ENCODE measurements at places on chromosomes 6 and 20.

- DNase-seq: no peak
Measured at GRCh38 chr6:160398674-160399271, 50.6 kb downstream of the SLC22A3 start.

GRCh38 chr6:45714006-45714730 is 301.5 kb downstream of the CLIC5 start:
- DNase-seq: no peak

- no peak for DNase-seq
Measured at GRCh38 chr6:80282913-80283554, 176.6 kb downstream of the BCKDHB start.

GRCh38 chr6:139172567-139172966 is 37.7 kb downstream of the HECA start:
- DNase-seq: no peak

DNA sequence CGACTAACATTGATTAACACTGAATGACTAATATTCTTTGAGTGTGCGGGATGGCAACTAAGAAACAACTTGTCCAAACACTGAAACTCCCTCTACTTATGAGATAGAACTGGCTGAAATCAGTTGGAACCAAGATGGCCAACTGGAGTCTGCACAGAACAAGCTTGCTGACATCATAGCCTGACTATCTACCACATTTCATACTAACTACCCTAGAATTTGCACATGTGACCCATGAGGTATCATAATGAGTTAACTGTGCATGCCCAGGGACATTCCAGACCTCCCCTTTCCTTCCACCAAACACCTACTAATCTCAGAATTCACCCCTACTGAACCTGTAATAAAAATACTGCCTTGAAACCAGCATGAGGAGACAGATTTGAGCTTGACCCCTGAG is 43.2 kb downstream of the PHIP start:
- no peak for DNase-seq

DNA sequence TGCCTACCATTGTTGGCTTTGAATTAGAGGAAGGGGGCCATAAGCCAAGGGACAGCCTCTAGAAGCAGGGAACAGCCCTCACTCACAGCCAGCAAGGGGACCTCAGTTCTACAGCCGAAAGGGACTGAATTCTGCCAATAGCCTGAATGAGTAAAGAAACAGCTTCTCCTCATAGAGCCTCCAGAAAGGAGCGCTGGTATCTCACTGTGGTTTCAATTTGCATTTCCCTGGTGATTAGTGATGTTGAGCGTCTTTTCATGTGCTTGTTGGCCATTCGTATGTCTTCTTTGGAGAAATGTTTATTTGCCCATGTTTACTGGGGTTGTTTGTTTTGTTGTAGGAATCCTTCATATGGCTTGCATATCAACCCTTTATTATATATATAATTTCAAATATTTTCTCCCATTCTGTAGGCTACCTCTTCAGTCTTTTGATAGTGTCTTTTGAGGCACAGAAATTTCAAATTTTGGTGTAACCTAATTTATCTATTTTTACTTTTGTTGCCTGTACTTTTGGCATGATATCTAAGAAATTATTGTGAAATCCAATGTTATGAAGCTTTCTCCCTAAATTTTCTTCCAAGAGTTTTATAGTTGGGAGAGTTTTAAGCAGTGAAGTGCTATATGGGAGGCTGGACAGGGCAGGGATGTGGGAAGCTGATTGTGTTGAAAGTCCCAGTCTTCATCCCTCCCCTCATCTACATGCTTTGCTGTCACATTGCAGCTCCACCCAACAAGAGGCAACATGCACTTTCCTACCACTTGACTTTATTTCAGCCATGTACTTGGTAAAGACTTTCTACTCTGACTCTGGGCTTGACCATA is 82.3 kb upstream of the SHLD1 start:
- no peak for DNase-seq

DNA sequence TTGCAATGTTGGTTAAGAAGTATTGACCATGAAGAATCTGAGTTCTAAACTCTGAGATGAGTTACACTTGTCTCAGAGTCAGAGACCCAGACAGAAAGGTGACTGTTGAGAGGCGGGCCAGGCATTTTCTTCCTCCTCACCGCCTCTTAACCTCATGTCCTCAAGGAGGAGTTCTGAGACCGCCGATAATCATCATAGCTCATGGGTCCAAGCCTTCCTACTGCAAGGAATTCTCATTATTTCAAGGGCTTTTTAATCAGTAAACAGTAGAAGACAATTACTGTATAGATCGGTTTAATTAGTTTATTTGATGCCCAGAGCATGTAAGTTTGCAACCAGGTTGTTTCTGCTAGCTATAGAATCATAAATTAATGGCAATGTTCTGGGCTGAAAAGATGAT is 382.4 kb upstream of the MMS22L start:
- DNase-seq: no peak

DNA sequence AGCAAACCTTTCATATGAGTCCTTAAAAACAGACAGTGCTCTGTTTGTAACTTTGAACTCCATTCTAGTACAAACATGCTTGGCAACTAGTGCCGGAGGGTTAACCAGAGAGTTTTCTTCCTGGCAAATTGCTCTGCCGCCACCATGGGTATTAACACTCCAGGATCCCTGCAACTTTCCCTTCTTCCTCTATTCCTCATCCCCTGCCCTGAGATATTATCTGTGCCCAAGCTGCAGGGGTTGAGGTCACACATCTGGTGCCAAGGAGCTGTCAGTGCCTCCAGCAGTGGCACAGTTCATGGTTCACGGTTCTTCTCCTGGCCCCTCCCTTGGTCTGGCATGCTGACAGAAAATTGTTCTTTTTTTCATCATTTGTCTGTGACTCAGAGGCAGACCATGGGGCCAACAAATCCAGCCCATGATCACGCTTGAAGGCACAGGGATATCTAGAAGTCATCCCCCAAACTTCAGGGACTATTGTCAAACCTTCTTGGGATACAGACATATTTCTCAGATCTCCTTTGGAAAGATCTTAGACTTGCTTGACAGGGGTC is 77.5 kb downstream of the ATXN1 start:
- no peak for DNase-seq

GRCh38 chr6:168272415-168273325 is 46.9 kb downstream of the DACT2 start:
- DNase-seq: no peak

DNA sequence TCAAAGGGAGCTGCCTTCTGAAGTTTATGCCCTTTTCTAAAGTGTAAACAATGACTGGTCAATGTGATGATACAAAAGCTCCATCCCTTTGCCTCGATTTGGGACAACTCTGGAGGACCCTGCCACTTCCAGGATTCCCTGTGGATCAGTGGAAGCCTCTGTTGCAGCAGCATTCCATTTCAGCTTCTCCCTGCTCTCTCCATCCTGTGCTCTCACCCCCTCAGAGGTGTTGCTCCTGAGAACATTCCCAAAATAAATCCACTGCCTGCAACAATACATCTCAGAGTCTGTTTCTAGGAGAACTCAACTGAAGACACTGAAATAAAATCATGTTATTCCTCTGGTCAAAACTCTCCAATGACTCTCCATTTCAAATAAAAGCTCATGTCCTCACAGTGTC is 263.6 kb downstream of the HACE1 start:
- no peak for DNase-seq

DNA sequence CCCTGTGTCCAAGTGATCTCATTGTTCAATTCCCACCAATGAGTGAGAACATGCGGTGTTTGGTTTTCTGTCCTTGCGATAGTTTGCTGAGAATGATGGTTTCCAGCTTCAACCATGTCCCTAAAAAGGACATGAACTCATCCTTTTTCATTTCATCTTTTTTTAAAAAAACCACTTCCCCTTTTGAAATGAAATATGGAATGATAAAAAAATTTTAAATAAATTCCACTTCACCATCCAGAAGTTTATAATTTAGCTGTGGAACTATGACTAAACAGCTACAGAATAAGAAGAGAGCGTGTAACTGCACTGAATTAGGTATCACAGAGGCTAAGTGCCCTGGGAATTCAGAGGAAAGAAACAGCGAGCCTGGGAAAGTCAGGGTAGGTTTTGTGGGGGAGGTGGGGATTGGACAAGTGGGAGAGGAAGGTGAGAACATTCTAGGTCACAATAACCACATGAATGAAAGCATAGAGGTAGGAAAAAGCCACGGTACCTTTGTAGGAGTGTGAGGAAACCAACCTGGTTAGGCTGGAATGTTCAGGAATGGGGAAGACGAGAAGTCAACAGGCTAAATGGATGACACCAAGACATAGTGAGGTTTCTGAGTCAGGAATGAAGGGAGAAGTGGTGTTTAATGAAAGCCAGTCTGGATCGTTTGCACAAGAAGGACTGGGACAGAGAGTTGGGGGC is 11.0 kb downstream of the TRIM10 start:
- no peak for DNase-seq

- no peak for DNase-seq
Measured at GRCh38 chr20:15319439-15319838, 982.0 kb upstream of the FLRT3 start.

- DNase-seq: peak; percentile 68
Measured at GRCh38 chr6:26311385-26312095, 53.5 kb upstream of the BTN3A2 start.

DNA sequence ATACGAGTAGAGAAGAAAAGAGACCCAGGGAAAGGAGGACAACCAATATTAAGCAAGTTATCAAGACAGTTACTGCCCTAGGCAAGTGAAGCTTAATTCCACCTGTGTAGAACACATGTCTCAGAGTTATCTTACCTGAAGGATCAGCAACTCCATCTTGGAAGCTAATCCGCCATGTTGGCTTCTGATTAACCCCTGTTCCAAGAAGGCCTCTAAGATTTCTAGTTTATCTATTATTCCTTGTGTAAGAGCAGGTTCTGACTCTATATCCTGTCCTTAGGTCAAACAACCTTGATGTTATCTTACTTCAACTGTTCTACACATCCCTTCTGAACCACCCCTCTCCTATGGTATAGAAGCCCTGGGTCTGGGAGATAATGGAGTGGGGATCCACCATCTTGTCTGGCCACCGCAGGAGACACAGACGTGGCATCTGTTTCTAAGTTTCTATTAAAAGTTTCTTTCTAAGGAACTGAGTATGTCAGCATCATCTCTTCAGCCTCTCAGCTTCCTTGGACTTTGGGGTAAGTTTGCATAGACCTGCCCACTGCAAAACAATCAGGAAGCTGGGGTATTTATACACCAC is 27.7 kb upstream of the PTPN1 start:
- no peak for DNase-seq

- no peak for DNase-seq
Measured at GRCh38 chr20:19253316-19253715, 40.9 kb downstream of the SLC24A3 start.

DNA sequence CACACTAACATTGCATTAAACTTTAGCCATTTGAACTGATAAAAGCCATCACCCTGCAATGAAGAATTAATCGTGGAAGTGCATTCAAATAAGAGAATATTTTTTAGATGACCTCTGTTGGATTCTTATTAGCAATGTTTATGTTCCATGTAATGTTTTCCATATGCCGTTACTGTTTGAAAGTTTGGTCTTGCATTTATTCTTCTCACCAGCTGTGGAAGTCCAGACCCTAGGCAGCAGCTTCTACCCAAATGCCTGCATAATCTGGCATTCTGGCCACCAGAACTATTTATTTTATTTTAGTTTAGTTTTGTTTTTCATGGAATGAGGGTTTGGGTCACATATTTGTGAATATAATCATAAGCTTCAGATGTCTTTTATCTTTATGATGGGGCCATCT is 140.4 kb downstream of the SAMD5 start:
- no peak for DNase-seq
